ENCODE measurements at places on chromosomes 16 and 17.

DNA sequence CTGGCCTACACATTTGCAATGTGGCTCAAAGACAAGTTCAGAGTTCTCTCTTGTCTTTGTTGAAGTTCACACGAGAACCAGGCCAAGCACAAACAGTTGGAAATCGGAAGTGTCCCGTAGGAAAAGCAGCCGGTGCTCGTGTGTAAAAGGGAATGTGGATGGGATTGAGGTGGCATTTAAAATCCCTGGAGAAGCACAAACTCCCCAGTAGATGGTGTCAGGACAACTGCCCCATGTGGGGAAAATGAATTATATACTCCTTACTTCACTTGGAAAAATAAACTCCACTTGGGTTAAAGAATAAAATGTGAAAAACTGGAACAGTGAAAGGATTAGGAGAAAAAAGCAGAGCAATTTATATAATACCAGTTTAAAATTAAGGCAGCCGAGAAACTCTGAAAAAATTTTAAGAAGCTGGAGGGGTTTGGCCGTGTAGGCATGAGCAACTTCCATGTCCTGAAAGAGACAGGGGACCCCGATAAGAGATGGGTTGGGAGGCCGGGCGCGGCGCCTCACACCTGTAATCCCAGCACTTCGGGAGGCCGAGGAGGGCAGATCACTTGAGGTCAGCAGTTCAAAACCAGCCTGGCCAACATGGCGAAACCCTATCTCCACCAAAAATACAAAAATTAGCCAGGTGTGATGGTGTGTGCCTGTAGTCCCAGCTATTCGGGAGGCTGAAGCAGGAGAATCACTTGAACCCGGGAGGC lies 28.1 kb downstream of the CBFA2T3 start:
- no peak overlapping the region for H3K4me3 ChIP-seq
- H3K27ac ChIP-seq = no peak overlapping the region
- no peaks in the 10 kb centered on the region for H3K27me3 ChIP-seq
- no peak for DNase-seq
- no peaks in the 10 kb centered on the region for H3K36me3 ChIP-seq
- no peaks in the 10 kb centered on the region for H3K4me1 ChIP-seq

DNA sequence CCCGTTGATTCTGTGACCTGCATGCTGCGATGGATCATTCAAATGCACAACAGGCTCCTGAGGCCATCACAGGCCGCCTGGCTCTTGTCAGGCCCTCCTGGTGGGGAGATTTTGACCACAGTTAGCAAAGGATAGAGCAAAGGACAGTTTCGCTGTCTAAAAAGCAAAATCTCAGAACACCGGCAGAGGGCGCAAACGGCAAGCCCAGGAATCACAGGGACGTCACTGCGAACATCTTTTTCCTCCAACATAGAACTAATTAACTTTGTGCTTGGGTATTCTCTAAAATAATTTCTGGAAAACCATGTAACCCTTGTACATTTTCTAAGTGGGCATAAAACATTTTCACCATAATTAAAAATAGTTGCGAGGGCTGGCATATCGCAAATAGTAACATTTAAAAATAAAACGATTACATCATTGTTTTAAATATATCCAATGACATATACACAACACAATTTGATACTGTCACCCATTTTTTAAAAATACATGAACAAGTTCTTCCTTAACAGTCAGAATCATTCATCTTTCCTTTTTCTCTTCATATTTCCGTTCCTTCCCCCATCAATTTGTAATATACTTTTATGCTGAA lies 19.7 kb upstream of the SLC47A1 start:
- H3K36me3 ChIP-seq = no peaks in the 10 kb centered on the region
- peaks cover 3% of the 10 kb centered on the region for H3K27me3 ChIP-seq
- no peaks in the 10 kb centered on the region for H3K4me1 ChIP-seq
- peak; percentile 62 for DNase-seq
- H3K27ac ChIP-seq = no peak overlapping the region

GRCh38 chr16:928526-928925 lies 42.3 kb downstream of the LMF1 start:
- no peaks in the 10 kb centered on the region for H3K27me3 ChIP-seq
- peaks cover 26% of the 10 kb centered on the region for H3K36me3 ChIP-seq
- no peaks in the 10 kb centered on the region for H3K4me1 ChIP-seq
- no peak for DNase-seq

DNA sequence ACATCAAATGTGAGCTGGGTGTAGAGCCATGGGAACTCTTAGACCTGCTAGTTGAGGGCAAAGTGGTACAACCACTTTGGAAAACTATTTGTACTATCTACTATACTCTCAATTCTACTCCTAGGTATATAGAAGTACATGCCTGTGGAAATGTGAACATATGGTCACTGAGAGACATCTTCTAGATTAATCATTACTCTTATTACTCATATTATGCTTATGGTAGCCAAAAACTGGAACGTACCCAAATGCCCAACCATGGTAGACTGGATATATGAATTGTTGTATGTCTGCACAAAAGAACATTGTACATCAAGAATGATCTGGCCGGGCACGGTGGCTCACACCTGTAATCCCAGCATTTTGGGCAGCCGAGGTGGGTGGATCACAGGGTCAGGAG lies 2.7 kb downstream of the WDR45B start:
- peaks cover 13% of the 10 kb centered on the region for H3K36me3 ChIP-seq
- peaks cover 2% of the 10 kb centered on the region for H3K4me1 ChIP-seq
- no peak overlapping the region for H3K27ac ChIP-seq
- H3K4me3 ChIP-seq = no peak overlapping the region
- no peaks in the 10 kb centered on the region for H3K27me3 ChIP-seq
- no peak for DNase-seq

GRCh38 chr17:47427985-47428384 lies 102.9 kb upstream of the NPEPPS start:
- no peaks in the 10 kb centered on the region for H3K27me3 ChIP-seq
- H3K4me3 ChIP-seq = no peak overlapping the region
- H3K36me3 ChIP-seq = no peaks in the 10 kb centered on the region
- H3K27ac ChIP-seq = no peak overlapping the region
- peaks cover 3% of the 10 kb centered on the region for H3K4me1 ChIP-seq

GRCh38 chr16:23223368-23223767 lies 40.8 kb downstream of the SCNN1G start:
- no peaks in the 10 kb centered on the region for H3K27me3 ChIP-seq
- DNase-seq = no peak
- H3K27ac ChIP-seq = no peak overlapping the region
- H3K4me3 ChIP-seq = no peak overlapping the region

Measured in T-cell (primary cell).